Activated CD4-positive, alpha-beta T cell treated with anti-CD3 and anti-CD28 coated beads, Interleukin-2, amount 50 U/mL, for 24 hours (primary cell): ENCODE measurements at places on chromosomes 2 and 18.
A peak's percentile ranks its signal among the peaks of the same experiment; 100 is the strongest.

DNA sequence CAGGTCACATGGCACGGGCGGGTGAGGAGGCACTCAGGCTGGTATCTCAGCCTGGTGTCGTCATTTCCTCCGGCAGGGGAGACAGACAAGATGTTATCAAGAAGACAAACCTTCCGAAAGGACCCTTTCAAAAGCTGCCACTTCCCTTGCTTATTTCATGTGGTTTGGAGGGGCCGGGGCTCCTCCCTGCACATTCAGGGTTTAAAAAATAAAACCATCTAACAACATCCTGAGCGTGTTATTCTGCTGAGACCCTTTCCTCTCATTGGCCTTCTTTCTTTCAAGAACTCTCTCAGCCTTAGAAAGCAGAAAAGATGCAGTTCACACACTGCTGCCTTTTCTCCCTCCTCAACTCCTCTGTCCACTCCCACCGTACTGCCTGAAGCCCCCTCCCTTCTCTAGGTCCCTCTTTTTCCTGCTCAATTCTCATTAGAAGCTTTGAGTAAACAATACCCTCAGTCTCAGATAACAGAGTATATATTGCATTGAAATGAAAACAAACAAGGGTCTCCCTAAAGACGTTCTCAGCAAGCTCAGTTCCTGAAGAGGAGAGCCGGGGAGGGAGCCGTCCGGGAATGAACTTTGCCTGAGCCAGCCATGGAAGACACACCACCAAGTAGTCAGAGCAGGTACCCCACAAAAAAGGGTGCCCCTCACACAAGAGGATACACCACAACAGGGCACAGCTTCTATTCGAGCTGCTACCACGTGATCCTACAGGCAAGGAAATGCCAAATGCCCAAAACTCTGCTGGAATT, 9.7 kb downstream of the SMAD7 start:
- peak; percentile 73 for DNase-seq

DNA sequence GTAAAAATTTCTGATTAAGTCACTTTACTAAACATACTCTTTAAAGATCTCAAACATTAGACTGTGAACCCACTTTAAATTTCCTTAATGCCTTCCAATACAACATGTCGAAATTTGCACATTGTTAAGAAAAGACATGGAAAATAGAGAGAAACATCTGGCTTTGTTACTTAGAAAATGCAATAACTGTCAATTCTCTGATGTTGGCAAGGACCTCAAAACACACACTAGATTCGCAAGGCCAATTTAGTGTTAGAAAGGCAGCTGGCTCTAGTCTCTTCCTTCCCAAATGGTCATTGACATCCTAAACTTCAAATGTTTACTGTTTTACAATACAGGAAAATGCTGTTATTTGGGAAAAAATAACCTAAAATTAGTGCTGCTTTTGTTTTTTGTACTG, 110.6 kb downstream of the UPP2 start:
- no peak for DNase-seq

GRCh38 chr2:7945026-7945425, 736.8 kb upstream of the ID2 start:
- DNase-seq, result no peak

GRCh38 chr2:230658577-230658876, 54.1 kb upstream of the CAB39 start:
- DNase-seq, result no peak

DNA sequence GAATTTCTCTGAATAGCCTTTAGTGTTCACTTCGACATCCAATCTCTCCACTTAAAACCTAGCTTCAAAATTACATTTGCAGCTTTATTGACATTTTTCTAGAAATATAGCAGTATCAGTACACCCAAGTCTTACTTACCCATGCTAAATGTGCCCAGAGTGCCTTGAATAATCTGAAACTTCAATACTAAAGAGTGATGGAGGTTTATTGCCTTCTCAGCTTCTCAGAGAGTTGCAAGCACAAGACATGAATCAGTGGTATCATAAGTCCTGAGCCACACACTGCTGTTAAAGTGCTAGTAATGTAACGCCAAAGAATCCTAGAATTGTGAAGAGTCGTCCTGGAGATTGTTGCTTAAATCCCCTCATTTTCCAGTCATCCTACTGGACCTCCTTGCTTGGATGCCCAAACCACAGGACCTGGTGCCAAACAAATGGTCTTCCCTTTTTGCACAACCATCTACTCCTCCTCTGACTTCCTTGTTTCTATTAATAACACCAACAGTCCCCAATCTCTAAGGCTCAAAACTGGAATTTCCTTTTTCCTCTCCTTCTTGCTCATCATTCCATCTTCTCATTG, 83.2 kb upstream of the SPATS2L start:
- DNase-seq, result no peak

DNA sequence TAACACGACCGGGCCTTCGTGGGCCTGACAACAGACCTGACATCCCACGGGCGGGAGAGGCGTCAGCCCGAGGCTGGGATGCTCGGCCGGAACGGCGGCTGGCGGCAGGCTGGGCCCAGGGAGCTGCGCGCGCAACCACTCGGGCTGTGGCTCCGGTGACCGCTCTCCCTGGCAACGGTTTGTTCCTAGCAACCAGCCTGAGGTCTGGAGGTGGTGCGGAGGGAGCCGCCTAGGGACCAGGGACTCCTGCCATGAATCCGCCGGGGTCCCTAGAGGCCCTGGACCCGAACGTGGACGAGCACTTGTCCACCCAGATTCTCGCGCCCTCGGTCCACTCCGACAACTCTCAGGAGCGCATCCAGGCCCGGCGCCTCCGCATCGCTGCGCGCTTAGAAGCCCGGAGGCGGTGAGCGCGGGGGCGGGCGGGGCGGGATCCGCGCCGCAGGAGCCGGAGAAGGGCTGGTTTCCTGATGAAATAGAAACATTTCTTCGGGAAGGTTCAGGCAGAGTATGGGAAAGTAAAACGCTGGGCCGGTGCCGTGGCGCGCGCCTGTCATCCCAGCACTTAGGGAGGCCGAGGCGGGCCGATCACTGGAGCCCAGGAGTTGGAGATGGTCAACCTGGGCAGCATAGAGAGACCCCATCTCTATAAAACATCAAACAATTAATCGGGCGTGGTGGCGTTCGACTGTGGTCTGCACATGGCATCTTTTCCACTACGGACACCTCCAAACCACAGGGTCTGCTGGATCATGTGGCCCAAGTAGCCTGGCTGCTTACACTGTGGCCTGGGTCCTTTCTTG, at the start of gene DRC1:
TSS of gene DRC1 (plus strand) at position 182 of the 803 bp plus-strand sequence. CDS start at position 252, 70 bp downstream.
- no peak for DNase-seq

GRCh38 chr2:69786052-69786560, 43.4 kb upstream of the GMCL1 start:
- DNase-seq, result no peak

DNA sequence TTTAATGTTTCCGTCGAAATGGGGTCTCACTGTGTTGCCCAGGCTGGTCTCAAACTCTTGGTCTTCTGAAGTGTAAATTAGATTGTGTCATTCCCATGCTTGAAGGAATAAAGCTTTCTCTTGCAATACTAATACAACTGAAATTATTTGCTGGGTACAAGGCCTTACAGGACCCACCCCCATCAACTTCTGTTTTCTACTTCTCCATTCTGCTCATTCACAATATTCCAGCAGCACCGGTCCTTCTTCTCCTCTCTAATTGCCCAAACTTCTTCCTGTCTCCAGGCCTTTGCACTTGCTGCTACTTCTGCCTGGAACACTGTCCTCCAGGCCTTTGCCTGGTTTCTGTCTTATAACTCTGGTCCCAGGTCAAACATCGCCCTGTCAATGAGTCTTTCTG, 73.8 kb downstream of the APOB start:
- DNase-seq, result no peak

DNA sequence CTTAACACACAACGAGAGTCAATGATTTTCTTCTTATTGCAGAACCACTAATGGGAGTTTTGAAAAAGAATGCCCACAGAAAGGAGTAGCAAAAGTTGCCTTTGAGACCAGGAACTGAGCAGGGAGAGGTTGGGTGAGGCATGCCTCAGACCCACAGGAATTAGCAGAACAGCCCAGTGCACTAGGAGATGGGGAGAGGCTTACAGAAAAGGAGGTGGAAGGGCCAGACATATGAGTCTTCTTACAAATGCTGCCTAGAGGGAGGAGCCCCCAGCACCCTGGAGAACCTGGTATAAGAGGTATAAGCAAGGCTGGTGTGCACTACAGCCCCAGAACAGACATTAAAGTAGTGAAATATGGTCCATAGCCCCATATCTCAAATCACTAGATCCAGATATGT, 162.0 kb downstream of the DTNA start:
- DNase-seq, result no peak

GRCh38 chr18:79856119-79857007, 58.6 kb downstream of the KCNG2 start:
- DNase-seq, result no peak

GRCh38 chr18:21109936-21110712, 1.5 kb downstream of the ROCK1 start:
- no peak for DNase-seq

GRCh38 chr2:40038646-40039045, 259.6 kb upstream of the THUMPD2 start:
- no peak for DNase-seq

GRCh38 chr2:227482638-227483340, 10.8 kb downstream of the AGFG1 start:
- DNase-seq, result no peak

- DNase-seq, result no peak
Measured at GRCh38 chr2:104872866-104873688, 19.2 kb downstream of the POU3F3 start.

- no peak for DNase-seq
Measured at GRCh38 chr2:109129921-109130722, 1.1 kb downstream of the SH3RF3 start.

GRCh38 chr2:55153584-55154299, 78.4 kb downstream of the CLHC1 start:
- no peak for DNase-seq

DNA sequence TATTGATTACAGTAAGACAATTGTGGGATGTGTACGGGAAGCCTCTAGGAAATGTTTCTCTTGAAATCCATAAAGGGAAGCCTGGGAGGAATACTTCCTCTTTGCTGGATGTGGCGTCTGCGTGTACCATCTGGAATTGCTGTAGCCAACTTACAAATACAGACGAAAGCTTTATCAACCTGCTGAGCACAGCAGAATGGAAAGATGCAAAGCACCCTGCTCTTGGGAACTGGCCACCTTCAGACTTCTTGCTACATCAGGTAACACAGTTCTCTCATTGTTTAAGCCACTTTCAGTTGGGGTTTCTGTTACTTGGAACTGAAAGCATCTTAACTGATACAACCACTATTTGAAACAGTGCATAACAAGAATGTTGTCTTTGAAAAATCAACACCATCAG, 213.8 kb downstream of the HRH4 start:
- DNase-seq, result no peak

DNA sequence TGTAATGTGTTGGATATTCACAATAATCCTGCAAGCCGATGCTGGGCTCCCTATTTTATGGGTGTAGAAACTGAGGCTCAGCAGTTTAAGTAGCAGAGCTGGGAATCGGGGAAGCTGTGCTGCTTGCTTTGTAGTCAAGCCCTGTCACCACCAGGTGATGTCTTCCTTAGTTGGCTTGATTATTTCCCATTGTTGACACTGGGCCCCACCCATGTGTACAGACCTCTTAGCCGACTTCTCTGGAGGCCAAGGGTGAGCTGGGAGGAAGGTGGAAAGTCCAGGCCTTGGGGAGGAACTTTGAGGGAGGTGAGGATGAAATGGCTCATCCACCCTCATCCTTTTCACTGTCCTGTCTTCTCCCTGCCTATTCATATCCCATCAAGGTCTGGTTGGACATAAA, 60.0 kb downstream of the CAPN13 start:
- no peak for DNase-seq
